ENCODE measurements at places on chromosomes 2 and 18.

GRCh38 chr18:68796936-68797690, 767 bp upstream of the CCDC102B start:
- no peak overlapping the region for H3K4me3 ChIP-seq
- H3K4me1 ChIP-seq, result no peaks in the 10 kb centered on the region
- no peaks in the 10 kb centered on the region for H3K36me3 ChIP-seq
- no peak for DNase-seq

- no peak overlapping the region for H3K27ac ChIP-seq
- no peak for DNase-seq
- H3K4me1 ChIP-seq, result no peaks in the 10 kb centered on the region
These were observed 555.0 kb downstream of the ZEB2 start for GRCh38 chr2:143964891-143965290.

GRCh38 chr2:49360407-49360767, 206.1 kb upstream of the FSHR start:
- no peak overlapping the region for H3K4me3 ChIP-seq
- no peak for DNase-seq
- H3K36me3 ChIP-seq, result no peaks in the 10 kb centered on the region
- H3K27me3 ChIP-seq, result no peaks in the 10 kb centered on the region

DNA sequence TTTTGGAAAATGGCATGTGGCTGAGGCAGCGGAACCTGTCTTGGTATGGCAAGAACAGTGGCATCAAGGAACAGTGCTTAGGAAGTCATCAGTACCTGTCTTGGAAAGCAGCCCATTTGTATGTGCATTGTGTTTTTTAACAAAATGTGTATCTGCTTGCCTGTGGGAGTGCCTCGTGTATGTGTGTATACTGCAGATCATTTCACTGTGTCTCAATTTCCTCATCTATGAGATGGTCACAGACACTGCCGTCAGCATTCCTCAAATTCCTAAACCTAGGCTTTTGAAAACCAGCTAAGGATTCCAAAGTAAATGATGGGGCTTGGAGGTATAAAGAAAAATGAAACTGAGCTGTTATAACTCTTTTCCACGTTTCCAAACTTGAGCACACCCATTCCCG, 441.3 kb downstream of the RND3 start:
- H3K27me3 ChIP-seq, result peaks cover 14% of the 10 kb centered on the region
- no peaks in the 10 kb centered on the region for H3K36me3 ChIP-seq

GRCh38 chr2:119387381-119388129, 20.8 kb downstream of the DBI start:
- H3K4me3 ChIP-seq, result no peak overlapping the region
- no peaks in the 10 kb centered on the region for H3K36me3 ChIP-seq
- peak overlapping the region; percentile 50 for H3K27ac ChIP-seq
- DNase-seq, result no peak
- H3K27me3 ChIP-seq, result peaks cover 7% of the 10 kb centered on the region
- H3K4me1 ChIP-seq, result peaks cover 4% of the 10 kb centered on the region

DNA sequence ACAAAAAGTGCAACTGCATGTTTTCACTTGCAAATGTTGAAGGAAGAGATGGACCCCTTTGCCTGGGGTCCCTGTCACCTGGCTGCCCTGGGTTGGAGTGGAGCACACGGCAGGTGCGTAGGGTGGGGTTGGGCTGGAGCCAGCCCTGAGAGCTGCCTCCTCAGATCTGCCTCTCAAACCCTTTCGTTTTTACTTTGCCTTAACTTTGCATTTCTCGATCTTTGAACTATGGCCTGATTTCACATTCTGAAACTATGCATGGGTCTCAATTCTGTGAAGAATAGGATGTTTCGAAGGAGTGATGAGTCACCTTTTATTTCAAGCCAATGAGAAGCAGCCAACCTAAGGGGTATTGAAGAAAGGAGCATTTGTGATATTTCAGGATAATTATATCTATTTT, 132.8 kb downstream of the ACOXL start:
- no peak overlapping the region for H3K4me3 ChIP-seq
- H3K27ac ChIP-seq, result no peak overlapping the region
- no peaks in the 10 kb centered on the region for H3K36me3 ChIP-seq
- H3K27me3 ChIP-seq, result peaks cover 7% of the 10 kb centered on the region
- DNase-seq, result no peak

- no peaks in the 10 kb centered on the region for H3K4me1 ChIP-seq
- no peaks in the 10 kb centered on the region for H3K27me3 ChIP-seq
- no peak for DNase-seq
- H3K4me3 ChIP-seq, result no peak overlapping the region
- H3K27ac ChIP-seq, result no peak overlapping the region
- no peaks in the 10 kb centered on the region for H3K36me3 ChIP-seq
These were observed 31.5 kb upstream of the NFE2L2 start for GRCh38 chr2:177296040-177296439.

GRCh38 chr2:9268301-9269080, 61.9 kb downstream of the ASAP2 start:
- peak overlapping the region; percentile 81 for H3K27ac ChIP-seq
- no peak for DNase-seq
- H3K4me1 ChIP-seq, result peaks cover 34% of the 10 kb centered on the region
- peaks cover 19% of the 10 kb centered on the region for H3K36me3 ChIP-seq
- no peaks in the 10 kb centered on the region for H3K27me3 ChIP-seq

DNA sequence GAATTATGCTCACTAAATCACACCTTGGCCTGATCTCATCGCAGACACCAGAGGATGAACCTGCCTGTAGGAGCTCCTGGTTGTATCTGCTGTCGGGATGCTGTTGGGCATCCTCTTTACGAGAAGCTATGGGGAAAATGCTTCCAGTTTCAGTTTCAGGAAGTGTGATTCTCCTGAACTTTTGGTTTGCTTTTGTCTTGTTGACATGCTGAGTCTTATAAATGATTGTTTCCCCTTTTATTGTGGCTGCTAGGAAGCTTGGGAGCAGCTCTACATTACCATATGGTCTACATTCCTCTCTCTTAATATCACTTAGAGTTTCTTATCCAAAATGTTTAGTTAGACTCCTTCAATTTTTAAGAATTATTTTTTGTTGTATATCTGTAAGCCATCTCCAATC, 227.5 kb downstream of the MTX2 start:
- peaks cover 33% of the 10 kb centered on the region for H3K27me3 ChIP-seq
- no peak overlapping the region for H3K27ac ChIP-seq

GRCh38 chr18:11066038-11066437, 83.3 kb downstream of the PIEZO2 start:
- H3K4me3 ChIP-seq, result no peak overlapping the region
- no peak for DNase-seq
- H3K4me1 ChIP-seq, result no peaks in the 10 kb centered on the region

GRCh38 chr2:46835520-46835919, 80.1 kb downstream of the MCFD2 start:
- H3K27ac ChIP-seq, result no peak overlapping the region
- DNase-seq, result no peak
- no peaks in the 10 kb centered on the region for H3K27me3 ChIP-seq
- no peaks in the 10 kb centered on the region for H3K36me3 ChIP-seq
- H3K4me1 ChIP-seq, result no peaks in the 10 kb centered on the region

GRCh38 chr18:62205824-62206223, 18.8 kb downstream of the RELCH start:
- H3K36me3 ChIP-seq, result peaks cover 22% of the 10 kb centered on the region
- no peak overlapping the region for H3K4me3 ChIP-seq
- no peaks in the 10 kb centered on the region for H3K27me3 ChIP-seq
- DNase-seq, result no peak
- peaks cover 16% of the 10 kb centered on the region for H3K4me1 ChIP-seq

- no peak overlapping the region for H3K4me3 ChIP-seq
- no peaks in the 10 kb centered on the region for H3K36me3 ChIP-seq
- H3K27me3 ChIP-seq, result no peaks in the 10 kb centered on the region
- DNase-seq, result no peak
- H3K4me1 ChIP-seq, result peaks cover 10% of the 10 kb centered on the region
These were observed 13.9 kb downstream of the AFTPH start for GRCh38 chr2:64537991-64538390.

- no peak for DNase-seq
- H3K27ac ChIP-seq, result no peak overlapping the region
- no peaks in the 10 kb centered on the region for H3K27me3 ChIP-seq
- no peak overlapping the region for H3K4me3 ChIP-seq
- no peaks in the 10 kb centered on the region for H3K4me1 ChIP-seq
- H3K36me3 ChIP-seq, result peaks cover 25% of the 10 kb centered on the region
These were observed 35.1 kb downstream of the SANBR start for GRCh38 chr2:61100801-61101200.

DNA sequence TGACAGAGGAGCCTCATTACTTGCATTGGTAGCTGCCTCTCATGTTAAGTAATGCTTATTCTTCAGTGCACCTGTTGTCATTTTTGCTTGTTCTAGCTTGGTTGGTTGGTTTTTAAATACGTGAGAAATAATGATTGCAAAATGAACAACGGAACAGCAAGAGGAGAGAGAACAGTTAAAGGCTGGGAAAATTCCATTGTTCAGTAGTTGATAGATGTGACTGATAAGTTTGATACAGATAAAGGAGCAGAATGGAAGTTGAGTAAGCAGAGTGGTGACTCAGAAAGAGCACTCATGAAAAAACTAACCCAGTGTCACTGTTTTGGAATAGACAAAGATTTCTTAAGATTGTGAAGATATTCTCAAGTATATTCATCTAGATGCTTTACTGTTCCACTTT, 50.5 kb downstream of the MTA3 start:
- H3K27me3 ChIP-seq, result no peaks in the 10 kb centered on the region
- peaks cover 39% of the 10 kb centered on the region for H3K36me3 ChIP-seq
- H3K27ac ChIP-seq, result peak overlapping the region; percentile 59
- no peak overlapping the region for H3K4me3 ChIP-seq

DNA sequence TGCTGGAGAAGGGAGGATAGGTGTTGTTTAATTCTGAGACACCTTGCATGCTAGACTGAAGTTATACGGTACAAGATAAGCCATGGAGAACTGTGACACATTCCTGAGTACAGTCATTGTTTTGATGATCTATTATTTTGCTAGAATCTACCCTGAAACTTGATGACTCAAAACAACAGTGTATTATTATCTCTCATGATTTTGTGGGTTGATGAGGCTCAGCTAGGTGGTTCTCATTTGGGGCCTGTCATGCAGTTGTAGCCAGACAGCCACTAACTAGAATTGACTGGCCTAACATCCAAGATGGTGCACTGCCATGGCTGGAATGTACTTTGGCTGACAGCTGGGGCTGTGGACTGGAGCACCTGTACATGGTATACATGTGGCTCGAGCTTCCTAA, 5.4 kb upstream of the IL1R1 start:
- no peak for DNase-seq
- H3K36me3 ChIP-seq, result no peaks in the 10 kb centered on the region
- H3K4me1 ChIP-seq, result no peaks in the 10 kb centered on the region
- H3K27ac ChIP-seq, result no peak overlapping the region
- peaks cover 33% of the 10 kb centered on the region for H3K27me3 ChIP-seq

- peaks cover 12% of the 10 kb centered on the region for H3K4me1 ChIP-seq
- H3K27me3 ChIP-seq, result peaks cover 16% of the 10 kb centered on the region
- H3K36me3 ChIP-seq, result no peaks in the 10 kb centered on the region
- H3K4me3 ChIP-seq, result no peak overlapping the region
These were observed 253.6 kb downstream of the EPHA4 start for GRCh38 chr2:221318376-221319130.

DNA sequence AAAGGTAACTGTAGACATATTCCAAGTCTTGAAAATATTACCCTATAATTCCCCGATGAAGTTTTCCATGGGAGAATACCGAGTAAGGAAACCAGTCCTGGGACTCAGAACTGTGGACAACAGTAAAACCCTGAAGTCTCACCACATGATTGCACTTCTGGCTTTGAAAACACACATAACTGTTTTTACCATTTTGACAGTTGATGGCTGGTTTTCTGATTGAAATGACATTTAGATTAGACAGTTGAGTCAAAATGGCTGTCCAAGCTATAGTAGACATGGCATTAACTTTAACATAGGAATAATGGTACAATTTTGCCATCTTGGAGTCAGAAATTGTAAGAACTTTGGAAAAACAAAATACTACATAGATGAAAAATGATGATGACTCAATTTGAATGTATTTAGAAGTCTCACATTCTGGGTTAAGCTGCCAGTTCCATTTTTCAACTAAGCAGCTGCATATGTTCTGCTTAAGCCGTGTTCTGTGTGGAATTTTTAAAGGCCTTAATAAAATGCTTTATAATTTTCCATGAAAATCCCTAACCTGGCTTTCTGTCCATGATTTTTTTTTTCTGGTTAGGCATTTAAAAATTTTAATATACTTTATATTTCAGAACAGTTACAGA, 38.3 kb upstream of the WIPF1 start:
- no peaks in the 10 kb centered on the region for H3K27me3 ChIP-seq
- no peak for DNase-seq
- no peak overlapping the region for H3K27ac ChIP-seq
- no peak overlapping the region for H3K4me3 ChIP-seq
- H3K36me3 ChIP-seq, result no peaks in the 10 kb centered on the region

- H3K36me3 ChIP-seq, result no peaks in the 10 kb centered on the region
- peaks cover 11% of the 10 kb centered on the region for H3K27me3 ChIP-seq
- H3K27ac ChIP-seq, result no peak overlapping the region
- no peak overlapping the region for H3K4me3 ChIP-seq
- H3K4me1 ChIP-seq, result no peaks in the 10 kb centered on the region
These were observed 181.6 kb downstream of the BCL2 start for GRCh38 chr18:63137999-63138435.

DNA sequence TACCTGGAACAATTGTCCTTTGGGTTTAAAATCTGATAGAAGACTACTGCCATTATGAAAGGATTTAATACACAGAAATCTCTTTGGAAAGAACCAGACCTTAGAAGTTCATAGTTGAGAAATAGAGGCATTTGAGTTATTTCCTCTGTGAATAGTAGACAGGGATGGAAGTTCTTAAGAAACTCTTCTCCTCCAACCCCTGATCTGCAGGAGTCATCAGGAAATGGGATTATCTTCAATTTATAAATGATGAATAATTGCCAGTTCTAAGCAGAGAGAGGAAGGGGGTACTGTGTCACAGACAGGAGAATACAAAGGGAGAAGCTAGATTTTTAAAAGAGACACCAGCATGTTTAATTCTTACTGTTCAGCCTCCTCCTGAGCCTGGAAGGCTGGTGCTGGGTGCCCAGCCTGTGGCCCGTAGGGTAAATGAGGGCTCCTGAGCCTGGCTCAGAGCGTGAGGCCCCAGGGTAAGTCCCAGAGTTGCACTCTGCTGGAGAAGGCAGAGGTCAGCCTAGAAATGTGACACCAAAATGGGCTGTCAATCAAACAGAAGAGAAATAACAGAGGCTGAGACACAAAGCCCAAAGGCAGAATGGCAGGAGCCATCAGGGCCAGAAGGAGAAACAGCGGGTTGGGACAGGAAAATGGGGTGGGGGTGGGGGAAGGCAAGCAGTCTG, 58.2 kb upstream of the PKDCC start:
- H3K27me3 ChIP-seq, result no peaks in the 10 kb centered on the region
- H3K36me3 ChIP-seq, result no peaks in the 10 kb centered on the region
- no peak for DNase-seq
- H3K4me3 ChIP-seq, result no peak overlapping the region

- no peak overlapping the region for H3K27ac ChIP-seq
- peaks cover 5% of the 10 kb centered on the region for H3K4me1 ChIP-seq
- H3K36me3 ChIP-seq, result peaks cover 6% of the 10 kb centered on the region
- H3K4me3 ChIP-seq, result no peak overlapping the region
These were observed 82.1 kb downstream of the UBR3 start for GRCh38 chr2:169909376-169909775.
